Activated T-cell treated with anti-CD3 and anti-CD28 coated beads, Interleukin-2, amount 50 U/mL, for 72 hours (primary cell): ENCODE measurements at places on chromosomes 11 and 22.

DNA sequence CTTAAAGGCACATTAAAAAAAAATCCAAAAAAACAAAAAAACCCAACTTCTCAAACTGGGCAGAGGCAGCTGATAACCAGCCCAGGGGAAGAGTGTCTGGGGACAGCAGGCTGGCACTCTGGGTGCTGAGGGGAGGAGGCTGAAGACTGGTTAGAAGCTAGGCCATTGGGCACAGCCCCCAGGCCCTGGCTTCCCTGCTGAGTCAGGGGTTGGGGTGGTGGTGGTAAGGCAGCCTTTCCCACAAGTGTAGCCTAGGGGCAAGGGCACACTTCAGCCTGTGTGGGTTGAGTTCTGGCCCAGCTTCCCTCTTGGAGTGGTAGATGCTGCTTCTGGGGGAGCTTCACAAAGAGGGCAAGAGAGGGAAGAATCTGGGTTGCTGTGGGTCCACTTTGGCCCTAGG is 16.3 kb upstream of the ARFGAP3 start:
- DNase-seq = no peak

- no peak for DNase-seq
Measured at GRCh38 chr11:110261195-110262071, 35.0 kb downstream of the RDX start.

DNA sequence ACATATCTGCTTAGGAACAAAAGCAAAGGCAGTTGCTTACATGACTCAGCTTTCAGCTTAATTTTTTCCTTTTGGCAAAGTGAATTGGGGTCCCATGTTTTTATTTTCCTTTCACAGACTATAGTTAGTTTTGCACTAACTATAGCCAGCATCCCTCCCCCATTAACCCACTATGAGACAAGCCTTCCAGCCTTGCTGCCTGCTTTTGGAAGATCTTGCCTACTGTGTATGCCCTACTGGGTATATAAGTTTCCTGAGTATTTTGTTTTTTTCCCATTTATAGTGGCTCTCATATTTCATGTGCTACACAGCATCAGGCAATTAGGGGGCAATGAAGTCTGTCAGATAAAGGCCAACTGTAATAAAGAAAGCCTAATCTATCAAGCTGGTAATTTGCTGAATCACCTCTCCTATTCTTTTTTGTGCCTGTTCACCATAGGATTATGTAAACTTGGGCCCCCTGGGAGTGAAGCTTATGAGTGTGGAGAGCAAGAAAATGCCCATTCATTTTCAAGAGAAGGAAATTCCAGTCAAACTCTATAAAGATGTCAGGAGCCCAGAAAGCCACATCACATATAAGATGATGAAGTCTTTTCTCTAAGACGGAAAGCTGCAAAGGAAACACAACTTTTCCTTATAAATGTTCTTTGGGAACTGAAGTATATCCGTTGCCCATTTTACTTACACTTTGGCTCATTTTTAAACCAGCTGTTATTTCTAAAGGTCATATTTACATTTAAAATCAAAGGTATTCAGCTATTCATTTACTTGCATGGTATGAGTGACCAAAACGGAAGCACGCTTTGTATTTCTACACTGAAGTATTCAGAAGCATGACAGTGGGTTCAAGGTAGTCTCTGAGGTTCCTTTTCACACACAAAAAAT is 64.0 kb downstream of the CCDC83 start:
- DNase-seq = no peak

- DNase-seq = peak; percentile 79
Measured at GRCh38 chr22:30922151-30922611, 46.4 kb downstream of the MORC2 start.
